ENCODE measurements at places on chromosomes 1 and 21.

- DNase-seq = no peak
Measured at GRCh38 chr1:212271823-212272485, 13.3 kb upstream of the PPP2R5A start.

- no peak for DNase-seq
Measured at GRCh38 chr1:183043872-183044854, 20.9 kb downstream of the LAMC1 start.

GRCh38 chr1:187409341-187409740, 580.6 kb downstream of the PLA2G4A start:
- no peak for DNase-seq

DNA sequence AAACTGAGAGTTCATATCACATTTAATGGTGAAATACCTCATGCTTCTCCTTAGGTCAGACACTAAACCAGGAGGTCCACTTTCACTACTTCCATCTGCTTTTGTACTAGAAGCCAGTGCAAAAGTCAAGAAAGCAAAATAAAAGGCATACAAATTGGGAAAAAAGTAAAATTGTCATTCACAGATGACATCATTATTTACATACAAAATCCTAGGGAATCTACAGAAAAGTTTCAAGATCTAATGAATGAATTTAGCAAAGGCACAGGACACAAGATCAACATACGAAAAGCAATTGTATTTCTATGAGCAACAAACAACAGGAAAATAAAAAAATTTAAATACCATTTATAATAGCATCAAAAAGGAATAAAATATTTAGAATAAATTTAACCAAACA, 41.5 kb downstream of the LYST start:
- no peak for DNase-seq

GRCh38 chr21:32207406-32207716, 71.5 kb downstream of the MIS18A start:
- DNase-seq = no peak
